NCI-H774 (cell line): ENCODE measurements at places on chromosomes 1 and 21.

DNA sequence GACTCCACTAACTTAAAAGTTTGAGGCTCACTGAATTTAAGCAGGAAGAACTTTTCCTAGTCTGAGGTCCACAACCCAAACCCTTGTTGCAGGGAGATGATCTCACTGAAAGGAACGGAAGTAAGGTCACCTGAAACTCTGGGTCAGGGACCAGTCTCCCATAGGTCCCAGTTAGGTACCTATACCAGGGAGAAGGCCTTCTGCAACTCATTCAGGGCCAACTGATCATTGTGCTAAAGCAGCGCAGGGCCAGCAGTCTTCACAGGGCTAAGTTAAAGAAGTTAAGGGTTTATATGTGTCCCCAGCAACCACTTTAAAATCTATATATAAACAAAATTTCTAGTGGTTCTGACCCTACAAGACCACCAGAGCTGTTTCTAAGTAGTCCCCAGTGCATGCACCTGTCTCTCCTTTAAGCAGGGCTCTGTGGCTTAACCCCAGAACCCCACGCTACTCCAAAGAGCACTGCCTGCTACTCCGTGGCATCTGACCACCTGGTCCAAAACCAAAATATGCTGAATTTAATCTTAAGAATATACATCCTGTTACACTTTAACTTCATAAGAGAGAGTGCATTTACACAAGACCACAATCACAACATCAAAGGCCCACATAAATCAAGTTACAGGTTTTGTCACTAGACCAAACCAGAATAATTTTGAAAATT lies 2.8 kb downstream of the SRSF10 start:
- no peak for DNase-seq

GRCh38 chr21:35354078-35354477 lies 305.0 kb upstream of the RUNX1 start:
- DNase-seq, result no peak

GRCh38 chr21:41957991-41958766 lies 4.4 kb upstream of the C2CD2 start:
- DNase-seq, result no peak

GRCh38 chr1:212827171-212827776 lies 20.2 kb downstream of the SPATA45 start:
- no peak for DNase-seq

DNA sequence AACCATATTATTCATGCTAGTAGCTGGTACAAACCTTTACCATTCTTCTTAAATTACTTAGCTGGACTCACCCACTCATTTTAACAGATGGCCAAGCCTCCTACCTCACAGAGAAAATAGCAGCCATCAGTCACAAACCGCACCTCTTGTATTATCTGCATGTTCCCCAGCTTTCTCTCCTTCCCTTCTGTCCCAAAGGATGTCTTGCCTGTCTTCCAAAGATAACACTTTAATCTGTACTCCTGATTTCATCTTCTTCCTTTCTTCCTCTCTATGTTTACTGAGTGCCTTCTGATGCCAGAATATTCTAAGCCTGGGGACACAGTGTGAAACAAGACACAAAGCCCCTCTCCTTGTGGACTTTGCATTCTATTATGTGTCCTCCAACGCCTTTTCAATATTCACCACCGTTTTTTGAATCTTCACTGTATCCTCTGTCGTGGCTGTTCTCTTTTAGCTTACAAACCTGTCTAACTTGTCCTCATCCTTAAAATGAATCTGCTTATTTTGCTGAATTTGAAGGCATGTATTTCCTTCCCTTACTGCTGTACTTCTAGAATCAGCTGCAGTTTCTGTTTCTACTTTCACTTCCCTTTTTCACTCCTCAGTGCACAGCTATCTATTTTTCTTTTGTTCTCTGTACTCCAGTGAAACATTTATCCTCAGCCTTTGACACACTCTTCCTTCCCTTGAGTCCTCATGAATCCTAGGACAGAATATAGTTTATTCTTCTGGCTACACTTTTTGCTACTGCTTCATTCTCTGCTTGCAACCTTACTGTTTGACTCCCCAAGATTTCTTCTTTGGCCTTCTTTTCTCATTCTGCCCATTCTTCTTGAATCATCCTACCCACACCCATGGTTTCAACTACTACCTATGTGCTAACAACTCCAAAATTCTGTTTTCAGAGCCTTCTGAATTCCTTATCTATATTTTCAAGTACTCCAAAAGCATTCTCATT lies 216.9 kb upstream of the SAMSN1 start:
- DNase-seq, result no peak

DNA sequence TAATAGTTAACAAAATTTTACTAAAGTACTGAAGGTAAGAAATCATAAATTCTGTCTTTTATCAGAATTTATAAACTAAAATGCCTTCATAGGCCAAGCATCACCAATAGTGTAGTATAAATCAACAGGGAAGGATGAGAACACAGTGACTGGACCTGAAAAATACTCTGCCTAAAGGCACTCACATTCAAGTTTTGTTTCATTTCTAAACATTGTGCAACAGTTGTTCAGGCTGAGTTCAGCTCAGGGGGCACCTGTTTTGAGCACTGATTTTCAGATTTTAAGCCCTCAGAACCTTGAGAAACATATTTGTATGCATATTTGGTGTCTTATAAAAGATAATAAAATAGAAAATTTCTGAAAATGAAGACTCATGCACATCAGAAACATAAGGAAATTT lies 12.4 kb downstream of the ACBD6 start:
- DNase-seq, result no peak

DNA sequence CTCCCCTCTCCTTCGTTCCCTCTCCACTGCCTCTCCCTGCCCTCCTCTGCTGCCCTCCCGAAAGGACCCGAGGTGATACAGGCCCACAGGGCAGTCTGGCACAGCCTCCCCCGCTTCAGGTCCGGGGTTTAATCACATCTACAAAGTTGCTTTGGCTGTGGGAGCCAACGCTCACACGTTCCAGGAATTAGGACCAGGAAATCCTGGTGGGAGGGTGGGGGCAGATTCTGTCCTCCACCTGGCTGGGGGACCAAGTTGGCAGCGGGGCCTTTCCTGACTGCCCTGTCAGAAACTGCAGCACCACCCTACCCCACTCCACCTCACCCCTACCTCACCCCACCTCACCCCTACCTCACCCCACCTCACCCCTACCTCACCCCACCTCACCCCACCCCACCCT lies 95.1 kb downstream of the WDR4 start:
- no peak for DNase-seq

GRCh38 chr1:220448217-220448616 lies 79.7 kb upstream of the MARK1 start:
- DNase-seq, result no peak

DNA sequence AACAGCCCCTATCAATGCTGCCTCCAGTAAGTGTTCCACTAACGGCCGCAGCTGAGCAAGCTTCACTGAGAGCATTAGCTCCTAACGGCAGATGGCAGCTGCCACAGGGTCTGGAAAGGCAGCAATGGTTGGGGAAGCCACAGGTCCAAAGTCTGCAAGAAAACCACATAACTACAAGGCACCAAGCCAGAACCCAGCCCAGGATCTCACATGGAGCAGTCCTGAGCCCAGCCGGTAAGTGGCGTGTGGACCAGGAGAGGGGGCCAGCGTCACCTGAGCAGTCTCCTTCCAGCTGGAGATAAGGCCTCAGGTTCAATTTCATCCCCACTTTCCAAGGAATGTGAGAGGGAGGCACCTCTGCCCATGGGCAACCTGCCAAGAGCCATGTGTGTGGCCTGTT lies 13.2 kb downstream of the SYT2 start:
- DNase-seq, result no peak
